ENCODE measurements at places on chromosomes 6 and 20.

- no peak for DNase-seq
These were observed 1192.4 kb upstream of the CITED2 start for GRCh38 chr6:140566781-140567277.

DNA sequence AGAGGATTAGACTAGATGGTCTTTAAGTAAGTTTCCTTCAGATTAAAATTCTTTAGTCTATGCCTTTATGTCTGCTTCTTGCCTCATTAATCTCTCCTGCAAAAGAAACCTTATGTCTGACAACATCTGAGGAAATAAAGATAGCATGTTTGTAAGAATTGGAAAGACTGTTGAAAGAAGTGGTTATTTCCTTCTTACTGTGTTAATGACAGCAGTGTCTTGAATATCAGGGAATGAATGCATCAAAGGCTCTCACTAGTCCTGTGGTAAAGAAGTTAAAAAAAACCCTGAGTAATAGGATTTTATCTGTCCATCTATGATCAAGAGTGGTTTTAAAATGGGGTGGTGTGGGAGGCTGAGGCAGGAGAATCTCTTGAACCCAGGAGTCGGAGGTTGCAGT, 302.0 kb downstream of the PRL start:
- no peak for DNase-seq

DNA sequence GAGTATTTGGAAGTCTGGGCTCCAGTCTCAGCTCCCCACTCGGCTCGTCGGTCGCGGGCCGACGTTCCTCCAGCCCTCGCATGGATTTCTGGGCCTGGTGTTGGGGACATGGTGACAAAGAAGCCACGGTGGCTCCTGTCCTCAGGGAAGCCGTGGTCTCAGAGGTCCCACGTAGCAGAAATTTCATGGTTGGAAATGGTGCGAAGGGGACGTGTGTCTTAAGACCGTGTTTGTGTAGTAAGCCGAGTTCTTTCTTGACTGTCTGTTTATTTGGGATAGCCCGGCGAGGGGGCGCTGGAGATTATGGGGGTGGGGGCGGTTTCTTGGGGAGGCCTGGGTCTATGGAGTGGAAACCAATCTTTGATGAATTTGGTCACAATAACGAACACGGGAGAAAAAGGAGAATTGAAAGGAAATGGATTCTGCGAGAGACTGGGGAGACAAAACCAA, 23.5 kb upstream of the MAP3K7 start:
- DNase-seq: no peak

GRCh38 chr20:58763076-58763475, 70.5 kb downstream of the NPEPL1 start:
- no peak for DNase-seq

DNA sequence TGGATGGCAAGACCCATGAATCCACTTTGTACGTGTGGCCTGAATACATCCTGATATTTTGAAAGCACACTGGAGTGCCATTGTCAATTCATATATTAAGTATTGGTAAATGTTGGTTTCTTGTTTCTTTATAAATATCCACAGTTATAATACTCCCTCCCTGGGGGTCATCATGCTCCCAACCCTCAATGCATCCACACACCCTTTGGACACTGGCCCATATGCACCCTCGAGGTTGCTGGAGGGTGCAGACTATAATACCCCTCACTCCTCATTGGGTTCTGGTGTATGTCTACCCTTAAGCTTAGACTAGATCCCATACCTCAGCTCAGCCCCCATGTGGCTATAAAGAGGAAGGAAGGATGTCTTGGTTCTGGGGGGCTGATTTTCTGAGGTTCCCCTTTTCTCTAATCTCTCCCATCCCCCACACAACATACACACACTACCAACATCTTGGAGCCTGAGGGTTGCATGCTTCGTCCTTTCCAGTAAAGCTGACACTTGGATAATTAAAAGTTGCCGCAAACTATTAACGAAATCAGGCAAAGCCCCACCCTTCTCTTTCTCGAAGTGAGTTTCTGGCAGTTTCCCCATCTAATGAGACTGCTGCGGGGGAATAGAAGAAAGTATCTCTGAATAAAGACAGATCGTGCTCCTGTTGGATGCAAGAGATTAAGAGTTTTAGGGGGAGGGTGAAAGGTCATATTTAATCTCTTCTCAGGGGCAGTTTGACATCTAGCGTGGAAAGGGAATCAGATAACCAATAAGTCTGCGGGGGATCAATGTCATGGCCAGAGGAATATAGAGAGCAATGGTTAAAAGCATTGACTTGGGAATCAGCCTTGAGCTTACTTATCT, 7.4 kb downstream of the PIM1 start:
- DNase-seq: no peak

DNA sequence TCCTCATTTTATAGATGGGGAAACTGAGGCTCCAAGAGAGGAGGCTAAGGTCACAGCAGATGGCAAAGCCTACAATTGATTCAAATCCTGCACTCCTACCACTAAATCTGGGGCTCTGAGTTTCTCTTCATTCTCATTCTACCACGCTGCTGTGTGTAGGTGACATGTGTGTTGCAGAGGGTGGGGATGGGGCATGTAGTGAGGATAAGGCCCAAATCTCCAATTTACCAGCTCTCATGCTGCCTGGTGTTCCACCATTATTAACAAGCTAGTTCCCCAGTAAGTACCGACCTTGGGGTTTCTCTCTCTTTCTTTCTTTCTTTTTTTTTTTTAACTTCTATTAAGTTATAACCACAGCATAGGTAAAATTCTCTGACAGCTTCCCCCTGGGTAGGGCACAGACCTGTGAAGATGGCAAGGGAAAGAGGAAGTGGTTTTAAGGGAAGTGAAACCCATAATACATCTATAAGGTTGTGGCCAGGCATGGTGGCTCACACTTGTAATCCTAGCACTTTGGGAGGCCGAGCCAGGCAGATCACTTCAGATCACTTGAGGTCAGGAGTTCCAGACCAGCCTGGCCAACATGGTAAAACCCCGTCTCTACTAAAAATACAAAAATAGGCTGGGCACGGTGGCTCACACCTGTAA, 13.0 kb upstream of the MATN4 start:
- DNase-seq: no peak

GRCh38 chr20:62562831-62563230, 79.5 kb upstream of the SLCO4A1 start:
- DNase-seq: no peak

DNA sequence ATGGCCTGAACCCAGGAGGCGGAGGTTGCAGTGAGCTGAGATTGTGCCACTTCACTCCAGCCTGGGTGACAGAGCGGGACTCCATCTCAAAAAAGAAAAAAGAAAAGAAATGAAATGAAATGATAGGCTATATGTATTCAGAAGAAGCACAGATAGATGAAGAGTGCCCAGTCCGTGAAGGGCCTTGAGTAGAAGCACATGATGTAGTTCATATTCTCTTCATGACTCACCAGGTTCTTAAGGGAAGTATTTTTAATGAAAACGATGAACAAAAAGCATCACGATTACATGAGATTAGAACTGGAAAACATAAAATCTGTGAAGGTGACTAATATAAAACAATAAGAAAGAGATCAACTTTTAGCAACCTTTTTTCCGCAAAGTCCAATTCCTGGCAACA, 29.8 kb downstream of the TPD52L1 start:
- DNase-seq: no peak

GRCh38 chr6:27890445-27891319, 21.5 kb downstream of the OR2B2 start:
- no peak for DNase-seq

- DNase-seq: no peak
These were observed 75.4 kb upstream of the PBOV1 start for GRCh38 chr6:138293428-138294395.

DNA sequence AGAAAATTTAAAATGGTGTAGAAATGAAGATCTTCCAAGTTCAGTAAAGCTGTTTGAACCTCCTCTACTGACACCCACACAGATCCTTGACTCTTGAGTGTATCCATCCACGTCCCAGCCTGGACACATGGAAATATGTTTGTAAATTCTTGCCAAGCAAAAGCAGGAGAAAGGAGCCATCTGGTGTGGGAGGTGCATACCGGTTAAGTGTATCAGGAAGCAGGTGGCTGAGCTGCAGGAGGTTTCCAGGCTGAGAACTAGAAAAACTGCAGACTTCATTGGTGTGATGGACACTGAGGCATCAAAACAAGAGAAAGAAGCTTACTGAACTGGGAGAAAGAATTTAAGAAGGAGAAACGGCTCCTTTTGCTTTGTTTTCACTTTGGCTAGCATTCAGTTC, 229.9 kb upstream of the GRIK2 start:
- no peak for DNase-seq

DNA sequence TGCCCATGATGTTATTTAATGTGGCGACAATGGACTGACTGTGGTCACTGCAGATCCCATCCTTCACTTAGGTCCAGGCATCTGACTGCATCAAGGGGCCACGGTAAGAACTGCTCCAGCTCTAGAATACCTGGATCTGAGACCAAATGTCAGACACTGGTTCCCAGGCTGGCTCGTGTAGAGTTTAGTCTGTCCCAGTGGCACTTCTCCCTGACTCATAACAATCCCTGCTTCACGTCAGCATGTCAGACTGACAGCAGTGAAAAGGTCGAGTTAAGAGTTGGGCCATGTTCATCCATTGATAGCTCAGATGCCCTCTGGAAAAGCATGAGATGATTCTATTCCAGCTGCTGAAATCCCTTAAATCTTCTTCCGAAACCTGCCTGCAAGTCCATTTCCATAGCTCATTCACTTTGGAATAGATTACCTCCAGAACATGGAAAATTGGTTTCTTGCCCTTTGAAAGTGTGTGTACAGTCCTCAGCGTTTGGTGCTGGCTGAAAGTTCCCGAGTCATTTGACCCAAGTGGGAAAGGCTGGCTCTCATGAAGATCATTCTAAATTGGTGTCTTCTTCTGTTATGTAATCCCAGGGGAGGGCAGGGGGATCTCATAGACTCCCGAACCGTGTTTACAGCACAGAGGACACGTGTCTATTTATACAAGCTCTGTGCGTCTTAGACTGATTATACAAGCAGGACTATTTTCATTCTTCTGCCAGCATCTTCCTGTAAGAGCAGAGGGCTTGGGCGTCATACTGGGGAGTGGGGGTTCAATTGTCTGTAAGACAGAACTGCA, 160.8 kb downstream of the ZDHHC14 start:
- no peak for DNase-seq

DNA sequence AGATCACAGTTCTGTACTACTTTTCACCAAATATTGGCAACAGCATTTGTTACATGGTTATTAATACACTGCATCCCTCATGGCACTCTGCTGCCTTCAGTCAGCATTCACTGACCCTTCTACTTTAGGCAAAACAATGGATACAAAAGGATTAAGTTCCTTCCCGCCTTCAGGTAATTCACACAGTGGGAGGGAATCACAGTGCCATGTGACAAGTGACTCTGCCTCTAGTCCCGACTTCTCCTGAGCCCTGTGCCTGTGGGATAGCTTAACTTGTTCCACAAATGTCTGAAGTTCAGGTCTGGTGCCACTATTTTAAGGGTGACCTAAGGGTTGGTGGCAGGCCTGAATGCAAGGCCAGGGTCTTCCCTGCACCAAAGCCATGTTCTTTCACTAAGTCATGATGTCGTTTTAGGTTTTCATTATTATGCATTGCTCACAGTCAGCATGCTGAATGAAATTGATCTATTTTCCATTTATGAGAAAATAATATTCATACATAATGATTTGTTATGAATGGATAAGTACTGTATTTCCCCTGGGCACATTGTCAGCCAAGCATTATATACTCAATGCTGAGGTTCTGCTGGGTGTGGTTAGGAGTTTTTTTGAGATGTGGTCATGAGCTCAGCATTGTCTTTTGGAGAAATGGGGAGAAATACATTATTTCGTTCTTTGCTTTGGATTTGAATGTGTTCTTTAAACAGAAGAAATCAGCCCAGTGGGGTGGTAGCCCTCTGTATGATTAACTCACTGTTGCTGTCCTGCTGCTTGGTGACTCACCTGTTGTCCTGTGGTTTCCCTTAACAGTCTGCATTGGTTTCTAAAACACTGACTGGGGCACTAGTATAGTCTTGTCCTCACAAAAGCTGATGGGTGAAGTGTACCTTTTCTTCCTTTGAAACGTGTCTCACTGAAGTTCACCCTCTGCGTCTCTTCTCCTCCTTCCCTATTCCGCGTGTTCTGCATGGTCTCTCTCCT, 66.4 kb downstream of the AFDN start:
- DNase-seq: no peak

GRCh38 chr6:73353636-73354593, at the start of gene DPPA5:
Gene DPPA5 (minus strand): TSS chr6:73354276. CDS start chr6:73354225, 51 bp downstream.
- no peak for DNase-seq

DNA sequence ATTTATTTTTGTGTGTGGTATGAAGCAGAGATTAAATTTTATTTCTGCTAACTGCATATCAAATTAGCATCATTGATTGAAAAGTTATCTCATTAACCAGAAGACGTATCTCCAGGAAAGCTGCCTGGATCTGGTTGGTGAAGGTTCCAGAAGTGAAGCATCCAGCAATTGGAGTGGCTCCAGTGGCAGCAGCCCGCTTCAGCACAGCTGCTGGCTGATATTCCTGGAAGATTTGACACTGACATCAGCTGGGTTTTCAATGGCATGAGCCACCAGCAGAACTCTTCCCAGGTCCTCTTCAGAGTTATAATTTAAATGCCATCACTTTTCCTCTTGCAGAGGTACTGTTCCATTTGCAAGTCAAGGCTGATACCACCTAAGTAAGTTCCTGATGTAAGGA, 363.5 kb downstream of the BCKDHB start:
- no peak for DNase-seq

- no peak for DNase-seq
These were observed 32.5 kb downstream of the ADGRF1 start for GRCh38 chr6:47009583-47009982.

DNA sequence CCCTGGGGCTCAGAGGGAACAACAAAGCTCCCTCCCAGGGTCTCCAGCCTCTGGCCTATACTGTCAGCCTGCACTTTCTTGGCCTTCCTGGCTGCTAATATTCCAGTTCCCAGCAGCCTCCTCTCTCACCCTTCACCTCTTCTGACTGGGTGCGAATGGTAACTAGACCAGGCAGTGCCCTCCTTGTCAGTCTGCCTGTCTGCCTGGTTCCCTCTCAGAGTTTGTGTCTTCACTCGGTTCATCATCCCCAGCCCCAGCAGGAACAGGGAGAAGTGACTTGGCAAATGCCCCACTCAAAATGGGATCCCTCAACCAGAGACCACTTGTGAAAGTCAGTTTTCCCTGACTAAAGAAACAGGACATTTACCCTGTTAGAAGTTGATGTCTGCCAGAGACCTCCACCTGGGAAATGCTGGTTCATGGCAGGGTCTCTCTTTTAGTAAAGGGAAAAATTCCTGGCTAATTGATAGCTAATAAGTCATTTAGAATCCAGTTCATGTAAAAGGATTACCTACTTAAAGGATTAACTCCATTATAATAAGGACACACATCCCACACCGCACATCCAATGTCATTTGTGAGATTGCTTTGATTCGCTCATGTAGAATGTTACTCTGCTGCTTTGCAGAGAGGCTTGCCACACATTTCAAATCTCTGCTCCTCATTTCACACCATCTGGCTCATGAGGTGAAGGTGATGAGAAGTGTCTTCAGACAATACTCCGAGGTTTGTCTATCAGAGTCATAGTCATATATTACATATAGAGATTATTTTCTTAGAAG, 18.6 kb upstream of the MICB start:
- DNase-seq: no peak

- no peak for DNase-seq
These were observed 15.8 kb downstream of the TRAPPC3L start for GRCh38 chr6:116529466-116530290.

Measured in uterus (tissue), 4 donors.